ENCODE measurements at places on chromosomes 5 and 9. TPM values are rescaled to one million over a fixed set of nuclear protein-coding genes. Genes with fewer than 3 reads are reported as not detected.
A peak's percentile ranks its signal among the peaks of the same experiment; 100 is the strongest.

DNA sequence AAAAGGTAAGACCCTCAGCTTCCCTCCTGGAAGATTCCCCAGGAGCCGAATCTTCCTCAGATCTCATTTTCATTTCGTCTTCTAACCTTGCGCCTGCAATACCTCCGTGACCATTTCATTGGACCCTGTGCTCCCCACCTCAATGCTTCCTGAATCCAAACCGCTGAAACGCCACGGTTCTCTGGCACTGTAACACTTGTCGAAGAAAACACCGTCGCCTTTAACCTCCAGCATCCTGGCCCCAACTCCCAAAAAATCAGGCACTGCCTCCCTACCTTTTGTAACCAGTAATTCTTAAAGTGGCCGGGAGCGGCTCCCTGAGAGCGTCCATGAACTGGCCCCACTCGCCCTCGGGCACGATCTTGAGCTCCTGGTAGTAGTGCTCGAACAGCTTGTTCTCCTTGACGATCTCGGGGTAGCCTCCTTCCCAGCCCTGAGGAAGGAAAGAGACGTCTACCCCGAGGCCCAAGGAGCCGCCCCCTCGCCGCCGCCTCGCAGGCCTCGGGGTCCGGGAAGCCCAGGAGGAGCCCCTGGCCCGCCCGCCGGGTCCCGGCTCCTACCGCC is 438 bp downstream of the NSUN2 start:
- peak overlapping the region; percentile 83 for H3K27ac ChIP-seq
- DNase-seq: no peak
- peaks cover 27% of the 10 kb centered on the region for H3K36me3 ChIP-seq
- no peaks in the 10 kb centered on the region for H3K27me3 ChIP-seq
- peak overlapping the region; percentile 87 for H3K4me3 ChIP-seq

DNA sequence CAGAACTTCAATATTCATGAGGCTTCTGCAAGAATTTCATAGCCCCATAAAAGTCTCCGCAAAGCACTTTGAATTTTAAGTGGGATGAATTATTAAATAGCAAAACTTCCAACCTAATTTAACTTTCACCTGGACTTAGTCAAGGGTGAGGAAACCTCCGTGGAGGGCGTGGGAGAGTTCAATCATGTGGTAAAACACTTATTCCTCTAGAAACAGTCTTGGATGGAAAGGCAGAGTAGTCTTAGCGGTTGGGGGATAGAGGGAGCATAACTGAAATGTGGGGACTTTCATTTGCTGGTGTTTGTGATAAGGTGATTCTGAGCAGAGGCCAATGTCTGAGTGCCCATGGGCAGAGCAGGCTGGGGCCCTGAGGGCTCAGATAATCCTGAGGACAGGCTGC is 241.9 kb downstream of the IRX1 start:
- H3K4me3 ChIP-seq: no peak overlapping the region
- H3K27ac ChIP-seq: no peak overlapping the region
- H3K36me3 ChIP-seq: no peaks in the 10 kb centered on the region
- DNase-seq: no peak
- H3K27me3 ChIP-seq: no peaks in the 10 kb centered on the region

DNA sequence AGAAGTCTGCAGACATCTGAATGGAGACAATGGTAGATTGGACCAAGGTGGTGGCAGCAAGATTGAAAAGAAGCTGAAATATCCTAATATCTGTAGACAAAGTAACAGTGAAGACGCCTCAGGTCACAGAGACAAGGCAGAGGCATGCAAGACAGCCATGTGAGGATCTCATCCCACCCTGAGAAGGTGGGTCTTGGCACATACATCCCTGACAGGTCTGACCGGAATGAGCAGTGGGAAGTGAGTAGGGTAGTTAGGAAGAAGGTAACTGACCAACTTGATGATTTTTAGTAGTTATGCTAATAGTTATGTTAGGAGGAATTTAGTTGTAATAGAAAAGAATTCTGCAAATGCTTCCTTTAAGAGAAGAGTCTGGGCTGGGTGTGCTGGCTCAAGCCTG is 229.6 kb downstream of the NDUFS4 start:
- H3K27me3 ChIP-seq: no peaks in the 10 kb centered on the region
- H3K4me3 ChIP-seq: no peak overlapping the region
- H3K36me3 ChIP-seq: no peaks in the 10 kb centered on the region
- H3K4me1 ChIP-seq: no peaks in the 10 kb centered on the region

- H3K4me3 ChIP-seq: no peak overlapping the region
- no peaks in the 10 kb centered on the region for H3K4me1 ChIP-seq
- H3K36me3 ChIP-seq: peaks cover 53% of the 10 kb centered on the region
- no peak overlapping the region for H3K27ac ChIP-seq
- DNase-seq: no peak
Observed at GRCh38 chr9:134842321-134842720, 38.3 kb upstream of the FCN2 start.

- no peaks in the 10 kb centered on the region for H3K27me3 ChIP-seq
- H3K4me3 ChIP-seq: no peak overlapping the region
- no peaks in the 10 kb centered on the region for H3K36me3 ChIP-seq
- DNase-seq: no peak
- no peaks in the 10 kb centered on the region for H3K4me1 ChIP-seq
Observed at GRCh38 chr5:149007174-149007573, 55.7 kb downstream of the SH3TC2 start.

DNA sequence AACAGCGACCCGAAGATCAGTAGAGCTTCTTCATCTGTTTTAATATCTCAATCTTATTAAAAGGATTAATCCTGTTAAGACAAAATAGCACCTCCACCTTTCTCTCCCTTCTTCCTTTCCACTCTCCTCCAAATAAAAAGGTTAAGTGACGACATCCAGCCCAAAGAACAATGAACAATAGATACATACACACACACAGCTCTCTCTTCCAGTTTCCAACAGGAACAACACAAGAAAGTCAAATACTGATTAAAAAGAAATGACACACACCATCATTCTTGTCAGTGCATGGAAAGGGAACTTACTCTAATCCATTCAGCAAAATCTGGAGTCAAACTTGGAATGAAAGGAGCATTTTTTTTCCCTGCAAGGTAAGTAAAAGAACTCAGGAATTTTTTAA is 2.8 kb downstream of the ARL15 start:
- no peaks in the 10 kb centered on the region for H3K36me3 ChIP-seq
- no peaks in the 10 kb centered on the region for H3K4me1 ChIP-seq
- no peak for DNase-seq
- H3K4me3 ChIP-seq: no peak overlapping the region

DNA sequence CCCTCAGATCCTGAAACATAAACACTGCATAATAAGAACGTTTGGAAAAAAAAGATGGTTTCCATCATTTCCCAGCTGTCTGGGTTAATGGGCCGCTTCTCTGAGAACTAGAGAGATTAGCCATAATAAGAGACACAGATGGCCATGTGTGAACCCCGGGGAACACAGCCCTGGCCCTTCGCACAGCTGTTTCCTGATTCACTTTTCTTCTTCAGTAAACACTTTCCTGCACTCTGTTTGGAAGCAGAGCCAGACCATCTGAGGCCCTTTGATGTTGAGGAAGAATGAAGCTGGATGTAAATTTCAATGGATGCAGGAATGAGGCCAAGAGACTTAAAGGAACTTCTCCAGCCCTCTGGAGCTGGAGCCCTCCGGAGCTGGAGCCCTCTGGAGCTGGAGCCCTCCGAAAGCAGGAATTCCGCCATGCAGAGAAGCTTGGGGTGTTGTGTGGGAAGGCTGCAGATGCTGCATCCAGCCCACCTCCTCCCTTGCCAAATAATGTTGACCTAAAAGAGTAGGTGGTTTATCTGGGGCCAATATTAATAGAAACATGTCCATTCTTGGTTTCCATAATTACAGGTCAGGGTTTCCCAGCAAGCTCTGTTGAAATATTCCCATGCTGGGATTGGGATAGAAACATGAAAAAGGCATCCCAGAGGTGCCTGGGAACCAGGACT is 218.9 kb downstream of the NXNL2 start:
- H3K4me3 ChIP-seq: no peak overlapping the region
- no peak overlapping the region for H3K27ac ChIP-seq
- H3K4me1 ChIP-seq: peaks cover 7% of the 10 kb centered on the region
- no peaks in the 10 kb centered on the region for H3K36me3 ChIP-seq
- H3K27me3 ChIP-seq: no peaks in the 10 kb centered on the region
- DNase-seq: no peak

- peaks cover under 1% of the 10 kb centered on the region for H3K27me3 ChIP-seq
- no peak overlapping the region for H3K4me3 ChIP-seq
- H3K4me1 ChIP-seq: no peaks in the 10 kb centered on the region
- H3K27ac ChIP-seq: no peak overlapping the region
Observed at GRCh38 chr9:95343725-95344287, 26.3 kb upstream of the FANCC start.

GRCh38 chr9:81621785-81622259 is 67.5 kb downstream of the TLE1 start:
- H3K4me3 ChIP-seq: no peak overlapping the region
- no peaks in the 10 kb centered on the region for H3K4me1 ChIP-seq
- H3K27ac ChIP-seq: no peak overlapping the region
- no peak for DNase-seq
- H3K36me3 ChIP-seq: peaks cover 21% of the 10 kb centered on the region

The UNC5A gene
- not detected for total RNA-seq

The SPATA31A3 gene
- total RNA-seq: not detected

The RAB24 gene
- total RNA-seq: 68.8 TPM

The OCLN gene
- 0.53 TPM for total RNA-seq

Measured in ascending aorta (tissue), 2 donors.